Left colon (tissue), 2 donors: ENCODE measurements at places on chromosomes 7 and 10.
A peak's percentile ranks its signal among the peaks of the same experiment; 100 is the strongest.

DNA sequence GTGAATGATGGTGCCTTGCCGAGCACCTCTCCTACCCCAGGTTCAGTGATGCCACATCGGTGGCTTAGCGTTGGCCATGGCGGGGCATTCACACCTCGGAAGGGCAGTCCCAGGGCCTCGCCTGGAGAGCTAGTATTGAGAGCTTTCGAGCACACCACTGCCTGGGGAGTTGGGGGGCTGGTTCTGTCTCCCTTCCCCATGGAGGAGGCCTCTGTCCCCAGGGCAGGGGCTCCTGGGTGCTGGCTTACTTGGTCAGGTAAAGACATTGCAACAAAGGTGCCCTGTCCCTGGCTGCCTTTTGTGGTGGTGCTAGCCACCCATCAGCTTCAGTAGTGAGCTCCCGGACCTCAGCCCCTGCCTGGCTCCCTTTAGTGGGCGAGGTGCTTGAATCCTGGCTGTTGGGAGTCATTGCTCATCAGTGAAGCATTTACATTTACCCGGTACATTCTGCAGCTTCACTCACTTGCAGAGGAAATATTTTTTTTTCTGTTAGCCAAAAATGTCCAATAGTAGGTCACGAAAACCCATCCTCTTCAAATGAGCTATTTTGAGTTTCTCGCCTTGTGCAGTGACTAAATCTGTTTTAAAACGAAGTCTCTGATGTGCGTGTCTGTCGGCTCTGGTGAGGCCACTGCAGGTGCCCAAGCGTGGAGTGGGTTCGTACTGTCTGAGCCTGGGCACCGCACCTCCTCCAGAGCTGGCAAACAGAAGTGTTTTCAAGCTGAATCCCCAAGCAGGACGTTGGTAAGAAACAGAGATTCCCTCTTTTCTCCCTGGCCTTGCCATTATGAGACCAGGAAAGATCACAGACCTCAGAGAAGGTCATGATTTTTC lies 95.5 kb downstream of the INPP5A start:
- peak; percentile 24 for DNase-seq

DNA sequence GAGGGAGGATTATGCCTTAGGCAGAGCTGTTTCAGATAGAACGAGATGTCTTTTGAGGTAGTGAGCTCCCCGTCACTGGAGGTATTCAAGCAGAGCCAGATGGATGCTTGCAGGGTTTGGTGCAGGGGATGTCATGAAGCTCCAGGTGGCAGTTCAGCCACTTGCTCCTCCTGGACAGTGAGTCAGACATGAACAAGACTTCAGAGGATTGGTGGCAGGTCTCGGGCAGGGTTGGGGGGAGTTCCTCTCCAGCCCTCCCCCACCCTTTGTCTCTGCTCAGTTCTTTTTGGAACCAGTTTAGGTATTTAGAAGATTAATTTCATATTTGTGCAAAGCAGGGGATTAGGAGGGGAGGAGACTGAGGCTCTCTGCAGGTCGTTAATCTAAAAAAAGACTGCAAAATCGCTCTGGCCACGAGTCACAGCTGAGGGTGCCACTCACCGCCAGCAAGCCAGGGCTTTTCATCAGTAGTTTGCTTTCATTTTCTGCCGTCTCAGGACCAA lies 21.5 kb upstream of the MYL10 start:
- DNase-seq = no peak

DNA sequence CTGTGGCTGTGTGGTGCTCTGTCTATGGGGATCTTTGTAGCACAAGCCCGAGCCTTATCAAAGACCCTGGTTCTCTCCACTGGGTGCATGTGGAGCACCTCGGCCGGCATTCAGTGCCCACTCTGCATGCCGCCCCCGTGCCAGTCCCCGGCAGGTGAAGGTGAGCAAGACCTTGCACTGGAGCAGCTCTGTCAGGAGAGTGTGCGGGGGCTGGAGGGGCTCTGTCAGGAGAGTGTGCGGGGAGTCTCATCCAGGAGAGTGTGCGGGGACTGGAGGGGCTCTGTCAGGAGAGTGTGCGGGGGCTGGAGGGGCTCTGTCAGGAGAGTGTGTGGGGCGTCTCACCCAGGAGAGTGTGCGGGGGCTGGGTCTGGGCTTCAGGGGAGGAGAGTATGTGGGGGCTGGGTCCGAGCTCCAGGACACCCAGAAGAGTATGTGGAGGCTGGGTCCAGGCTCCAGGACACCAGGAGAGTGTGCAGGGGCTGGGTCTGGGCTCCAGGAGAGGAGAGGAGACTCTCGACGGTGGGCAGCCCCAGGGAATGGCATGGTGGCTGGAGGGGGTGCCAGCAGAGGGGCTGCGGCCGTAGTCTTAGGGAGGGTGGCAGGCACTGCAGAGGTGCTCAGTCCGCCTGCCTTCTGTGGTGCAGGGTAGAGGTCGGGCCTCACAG lies 40.8 kb downstream of the INPP5A start:
- DNase-seq = no peak

DNA sequence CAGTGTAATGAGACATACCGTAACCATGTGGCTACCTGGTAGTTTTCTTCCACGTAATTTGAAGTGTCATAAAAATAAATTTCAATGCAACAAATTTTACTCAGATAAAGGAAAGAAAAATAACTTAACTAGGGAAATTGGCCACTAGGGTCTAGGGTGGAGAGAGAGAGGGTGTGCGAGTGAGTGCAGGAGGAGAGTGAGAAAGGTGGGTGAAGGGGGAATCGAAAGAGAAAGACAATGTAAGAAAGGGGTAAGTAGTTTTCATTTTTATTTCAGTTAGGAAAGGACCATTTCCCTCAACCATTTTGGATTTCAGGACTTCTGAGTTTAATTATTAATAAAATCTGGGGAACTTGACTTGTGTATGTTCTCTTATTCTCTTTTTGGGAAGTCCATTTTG lies 27.7 kb upstream of the GLI3 start:
- DNase-seq = no peak

- DNase-seq = no peak
Measured at GRCh38 chr7:135508883-135509588, 866 bp downstream of the CNOT4 start.

DNA sequence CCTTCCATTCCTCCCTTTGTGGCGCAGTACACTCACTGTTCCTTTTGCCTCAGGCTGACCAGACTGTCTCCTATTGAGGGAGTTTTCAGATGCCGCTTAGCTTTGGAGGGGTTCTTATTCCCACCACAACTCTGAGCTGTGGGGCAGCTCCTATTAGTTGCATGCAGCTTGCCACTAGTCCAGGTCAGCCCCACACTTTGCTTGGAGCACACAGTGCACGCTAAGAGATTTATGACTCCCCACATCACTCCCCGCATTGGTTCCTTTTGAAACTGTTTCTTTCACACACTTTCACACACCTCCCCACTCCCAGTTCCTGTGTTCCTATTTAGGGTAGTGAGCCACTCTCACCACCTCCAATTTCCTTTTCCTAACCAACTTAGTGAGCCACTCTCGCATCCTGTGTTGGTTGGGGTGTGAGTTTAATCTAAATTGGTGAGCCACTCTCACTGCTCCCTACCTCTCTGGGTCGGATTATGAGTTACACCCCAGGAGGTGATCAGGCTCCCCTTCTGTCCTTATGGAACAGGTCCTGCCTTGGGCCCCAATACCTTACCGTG lies 10.4 kb upstream of the ZNF485 start:
- DNase-seq = no peak

DNA sequence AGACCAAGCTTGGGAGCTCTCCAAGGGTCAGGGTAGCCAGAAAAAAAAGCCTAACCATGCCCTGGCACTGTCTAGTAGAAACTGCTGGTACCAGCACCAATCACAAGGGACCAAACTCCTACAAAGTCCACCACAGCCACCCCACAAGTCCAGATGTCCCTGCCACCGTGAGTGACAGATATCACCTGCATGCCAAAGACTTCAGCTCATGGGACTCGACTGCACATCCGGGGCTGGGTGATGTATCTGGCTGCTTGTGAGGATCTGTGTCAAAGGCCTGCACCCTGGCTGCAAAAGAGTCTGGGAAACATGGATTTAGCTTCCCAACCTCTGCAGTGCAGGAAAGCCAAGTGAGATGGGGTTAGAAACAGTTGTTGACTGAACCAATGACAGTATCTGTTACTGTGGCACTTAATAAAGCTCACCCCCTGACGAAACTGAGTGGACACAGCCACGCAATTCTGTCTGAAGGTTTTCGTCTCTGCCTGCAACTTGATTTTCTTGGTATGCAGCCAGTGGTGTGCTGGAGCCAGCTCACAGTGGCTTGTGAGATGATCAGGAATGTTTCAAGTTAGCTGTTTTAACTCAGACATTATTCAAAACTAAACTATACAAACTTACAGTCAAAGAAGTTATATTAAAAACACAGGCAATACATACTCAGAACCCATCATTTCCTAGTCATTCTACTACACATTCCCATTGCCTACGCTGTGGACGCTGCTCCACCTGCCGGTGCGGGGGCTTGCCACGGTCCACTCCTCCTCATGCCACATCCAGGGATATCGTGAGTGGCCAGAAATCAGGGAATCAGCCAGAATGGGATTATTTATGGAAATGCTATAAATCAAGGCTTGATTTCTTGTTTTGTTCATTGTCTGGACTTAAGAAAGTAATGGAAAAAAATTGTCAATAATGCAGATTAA lies 9.2 kb downstream of the ZNF488 start:
- no peak for DNase-seq

GRCh38 chr7:116339564-116339963 lies 129.2 kb downstream of the TES start:
- DNase-seq = no peak

GRCh38 chr10:114472877-114473253 lies 68.6 kb upstream of the AFAP1L2 start:
- no peak for DNase-seq

- DNase-seq = no peak
Measured at GRCh38 chr7:1564603-1565022, 5.2 kb downstream of the PSMG3 start.

GRCh38 chr7:119270045-119270464 lies 1002.9 kb upstream of the KCND2 start:
- peak; percentile 10 for DNase-seq

GRCh38 chr10:45581216-45581549 lies 91.4 kb downstream of the ZFAND4 start:
- DNase-seq = no peak

DNA sequence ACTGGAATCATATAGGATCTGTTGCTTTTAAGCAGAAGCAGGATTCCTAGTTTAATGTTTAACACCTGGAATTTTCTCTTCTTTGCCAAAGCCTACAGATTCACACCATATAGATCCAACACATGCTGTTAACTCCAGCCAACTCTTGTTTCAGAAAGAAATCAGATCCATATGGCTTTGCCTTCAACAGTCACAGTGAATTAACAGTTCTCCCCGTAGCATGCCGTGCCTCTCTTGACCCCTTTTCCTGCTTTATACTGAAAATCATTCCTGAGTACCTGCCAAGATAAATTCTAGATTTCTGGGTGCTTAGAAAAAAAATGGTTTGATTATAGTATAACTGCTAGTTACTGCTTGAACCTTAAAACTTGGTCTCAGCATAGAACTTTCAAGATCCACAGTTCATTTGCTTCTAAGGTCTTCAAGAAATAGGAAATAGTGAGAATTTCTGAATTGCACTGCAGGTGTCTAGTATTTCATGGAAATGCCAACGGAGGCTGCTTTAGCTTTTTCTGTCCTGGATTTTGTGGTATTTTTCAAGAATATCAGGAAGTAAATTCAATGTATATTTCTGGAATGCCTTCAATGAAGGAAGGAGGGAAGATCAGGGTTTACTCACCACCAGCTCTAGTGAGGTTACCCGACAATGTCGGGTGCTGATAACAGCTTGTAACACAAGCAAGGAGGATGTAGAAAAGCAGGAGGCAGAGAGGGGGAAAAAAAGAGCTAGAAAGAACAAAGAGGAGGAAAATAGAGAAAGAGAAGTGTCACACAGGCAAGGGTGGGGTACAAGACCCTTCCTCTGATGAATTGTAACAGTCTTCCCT lies 6.6 kb downstream of the AASS start:
- no peak for DNase-seq

GRCh38 chr7:25028370-25029021 lies 48.5 kb upstream of the OSBPL3 start:
- DNase-seq = no peak

GRCh38 chr7:150384406-150385301 lies 5.5 kb downstream of the ZNF775 start:
- peak; percentile 36 for DNase-seq

DNA sequence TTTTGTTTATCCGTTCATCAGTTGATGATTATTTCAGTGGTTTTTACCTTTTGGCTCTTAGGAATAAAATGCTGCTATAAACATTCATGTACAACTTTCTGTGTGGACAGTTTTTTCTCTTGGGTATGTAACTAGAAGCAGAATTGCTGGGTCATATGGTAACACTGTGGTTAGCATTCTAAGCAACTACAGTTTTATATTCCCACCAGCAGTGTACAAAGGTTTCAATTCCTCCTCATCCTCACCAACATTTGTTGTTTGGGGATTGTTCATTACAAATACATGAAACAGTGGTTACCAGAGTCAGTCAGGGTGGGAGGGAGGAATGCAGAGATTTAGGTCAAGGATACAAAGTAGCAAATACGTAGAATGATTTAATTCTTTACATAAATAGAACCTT lies 97.0 kb downstream of the NPSR1 start:
- no peak for DNase-seq

GRCh38 chr10:110357252-110357780 lies 52.6 kb upstream of the SMNDC1 start:
- DNase-seq = no peak

DNA sequence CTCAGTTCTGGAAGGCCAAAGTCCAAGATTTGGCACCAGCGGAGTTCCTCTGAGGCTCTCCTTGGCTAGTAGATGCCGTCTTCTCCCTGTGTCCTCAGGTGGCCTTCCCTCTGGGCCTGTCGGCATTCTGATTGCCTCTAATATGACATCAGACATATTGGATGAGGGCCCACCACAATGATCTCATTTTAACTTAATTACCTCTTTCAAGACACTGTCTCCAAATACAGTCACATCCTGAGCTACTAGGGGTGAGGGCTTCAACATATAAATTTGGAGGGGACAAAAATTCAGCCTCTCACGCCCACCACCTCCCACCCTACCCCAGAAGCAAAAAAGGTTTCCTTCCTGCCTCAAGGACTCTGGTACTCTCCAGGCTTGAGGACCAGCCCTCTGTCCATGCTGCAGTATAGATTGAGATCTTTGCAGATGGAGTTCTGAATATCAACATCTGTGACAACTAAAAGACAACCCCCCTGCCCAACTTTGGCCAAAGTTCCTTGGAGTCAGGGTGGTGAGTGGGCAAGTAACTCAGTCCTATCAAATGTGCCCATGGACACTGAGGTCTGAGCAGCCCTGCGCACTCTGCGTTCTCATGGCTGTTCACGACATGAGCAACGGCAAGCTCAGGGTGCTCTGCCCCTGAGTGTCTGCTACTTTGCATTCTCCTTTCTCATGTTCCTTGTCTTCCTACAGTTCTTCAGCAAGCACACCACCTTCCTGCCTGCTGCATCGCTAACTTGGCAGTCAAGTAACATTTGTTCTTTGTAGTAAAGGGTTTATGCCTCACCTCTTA lies 11.5 kb downstream of the TMEM176B start:
- DNase-seq = peak; percentile 59

GRCh38 chr10:82668221-82668895 lies 793.4 kb downstream of the NRG3 start:
- no peak for DNase-seq
